ENCODE measurements at places on chromosomes 16 and 17.

DNA sequence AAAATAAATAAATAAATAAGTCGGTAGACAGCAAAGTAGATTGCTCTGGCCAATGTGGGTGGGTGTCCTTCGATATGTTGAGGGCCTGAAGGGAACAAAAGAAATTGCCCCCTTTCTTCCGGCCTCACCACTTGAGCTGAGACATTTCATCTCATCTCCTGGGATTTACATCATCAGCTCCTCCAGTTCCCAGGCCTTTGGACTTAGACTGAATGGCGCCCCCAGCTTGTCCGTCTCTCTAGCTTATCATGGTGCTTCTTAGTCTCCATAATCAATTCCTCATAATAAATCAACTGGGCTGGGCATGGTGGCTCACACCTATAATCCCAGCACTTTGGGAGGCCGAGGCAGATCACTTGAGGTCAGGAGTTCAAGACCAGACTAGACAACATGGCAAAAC lies 13.8 kb upstream of the HAP1 start:
- no peak for DNase-seq

DNA sequence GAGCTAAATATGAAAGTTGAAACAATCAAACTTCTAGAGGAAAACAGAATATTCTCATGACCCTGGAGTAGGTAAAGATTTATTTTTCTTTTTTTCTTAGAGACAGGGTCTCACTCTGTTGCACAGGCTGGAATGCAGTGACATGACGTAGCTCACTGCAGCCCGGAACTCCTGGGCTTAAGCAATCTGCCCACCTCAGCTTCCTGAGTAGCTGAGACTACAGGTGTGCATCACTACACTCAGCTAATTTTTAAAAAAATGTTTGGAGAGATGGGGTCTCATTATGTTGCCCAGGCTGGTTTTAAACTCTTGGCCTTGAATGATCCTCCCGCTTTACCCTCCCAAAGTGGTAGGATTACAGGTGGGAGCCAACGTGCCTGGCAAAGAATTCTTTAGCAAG lies 15.5 kb downstream of the IKZF3 start:
- no peak for DNase-seq

DNA sequence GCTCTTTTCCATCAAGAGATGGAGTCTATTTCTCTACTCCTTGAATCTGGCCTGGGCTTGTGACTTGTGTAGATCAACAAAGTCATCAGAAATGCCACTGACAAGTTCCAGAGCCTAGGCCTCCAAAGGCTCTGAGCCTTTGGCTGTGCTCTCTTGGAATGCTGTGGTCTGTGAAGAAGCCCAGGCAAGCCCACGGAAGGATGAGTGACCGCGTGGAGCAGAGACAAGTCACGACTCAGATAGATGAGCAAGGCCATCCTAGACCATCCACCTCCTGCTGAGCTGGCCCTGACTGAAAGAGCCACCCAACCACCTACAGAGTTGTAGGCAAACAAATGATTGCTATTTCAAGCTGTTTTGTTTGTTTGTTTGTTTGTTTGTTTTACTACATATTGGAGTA lies 11.6 kb upstream of the ICAM2 start:
- DNase-seq, result no peak

DNA sequence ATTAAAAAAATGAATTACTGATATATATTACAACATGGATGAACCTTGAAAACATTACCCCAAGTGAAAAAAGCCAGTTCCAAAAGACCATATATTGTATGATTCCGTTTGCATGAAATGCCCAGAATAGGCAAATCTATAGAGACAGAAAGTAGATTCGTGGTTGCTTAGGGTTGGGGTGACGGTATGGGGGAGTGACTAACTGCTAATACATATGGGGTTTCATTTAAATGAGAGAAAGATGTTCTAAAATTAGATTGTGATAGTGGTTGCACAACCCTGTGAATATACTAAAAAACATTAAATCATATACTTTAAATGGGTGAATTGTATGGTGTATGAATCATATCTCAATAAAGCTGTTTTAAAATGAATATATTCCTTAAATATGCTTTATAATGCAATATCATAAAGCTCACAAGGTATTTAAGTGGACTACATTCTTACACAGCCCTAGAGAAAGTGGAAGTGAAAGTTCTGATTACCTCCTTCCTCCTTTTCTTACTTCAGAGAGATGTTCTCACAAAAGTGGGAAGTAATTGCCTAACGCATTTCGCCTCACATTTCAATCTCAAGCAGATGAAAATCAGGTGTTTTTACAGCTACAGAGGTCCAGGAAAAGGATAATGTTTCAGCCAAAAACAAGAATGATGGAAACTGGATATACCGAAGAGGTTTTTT lies 142.7 kb upstream of the GNAO1 start:
- DNase-seq, result no peak

DNA sequence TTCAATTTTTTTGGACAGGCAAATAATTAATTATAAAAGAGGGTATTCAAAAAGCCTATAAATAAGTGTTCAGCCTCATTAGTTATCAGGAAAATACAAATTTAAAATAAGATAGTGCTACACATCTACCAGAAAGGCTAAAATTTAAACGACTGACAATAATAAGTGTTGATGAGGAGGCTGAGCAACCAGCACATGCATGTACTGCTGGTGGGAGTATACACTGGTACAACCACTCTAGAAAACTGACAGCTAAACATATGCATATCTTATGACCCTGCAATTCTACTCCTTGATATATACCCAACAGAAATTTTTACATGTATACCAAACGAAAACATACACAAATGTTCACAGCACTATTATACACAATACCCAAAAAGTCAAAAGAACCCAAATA lies 27.1 kb downstream of the XPO6 start:
- DNase-seq, result no peak

GRCh38 chr17:59859444-59860025 lies 33.2 kb downstream of the TUBD1 start:
- no peak for DNase-seq

DNA sequence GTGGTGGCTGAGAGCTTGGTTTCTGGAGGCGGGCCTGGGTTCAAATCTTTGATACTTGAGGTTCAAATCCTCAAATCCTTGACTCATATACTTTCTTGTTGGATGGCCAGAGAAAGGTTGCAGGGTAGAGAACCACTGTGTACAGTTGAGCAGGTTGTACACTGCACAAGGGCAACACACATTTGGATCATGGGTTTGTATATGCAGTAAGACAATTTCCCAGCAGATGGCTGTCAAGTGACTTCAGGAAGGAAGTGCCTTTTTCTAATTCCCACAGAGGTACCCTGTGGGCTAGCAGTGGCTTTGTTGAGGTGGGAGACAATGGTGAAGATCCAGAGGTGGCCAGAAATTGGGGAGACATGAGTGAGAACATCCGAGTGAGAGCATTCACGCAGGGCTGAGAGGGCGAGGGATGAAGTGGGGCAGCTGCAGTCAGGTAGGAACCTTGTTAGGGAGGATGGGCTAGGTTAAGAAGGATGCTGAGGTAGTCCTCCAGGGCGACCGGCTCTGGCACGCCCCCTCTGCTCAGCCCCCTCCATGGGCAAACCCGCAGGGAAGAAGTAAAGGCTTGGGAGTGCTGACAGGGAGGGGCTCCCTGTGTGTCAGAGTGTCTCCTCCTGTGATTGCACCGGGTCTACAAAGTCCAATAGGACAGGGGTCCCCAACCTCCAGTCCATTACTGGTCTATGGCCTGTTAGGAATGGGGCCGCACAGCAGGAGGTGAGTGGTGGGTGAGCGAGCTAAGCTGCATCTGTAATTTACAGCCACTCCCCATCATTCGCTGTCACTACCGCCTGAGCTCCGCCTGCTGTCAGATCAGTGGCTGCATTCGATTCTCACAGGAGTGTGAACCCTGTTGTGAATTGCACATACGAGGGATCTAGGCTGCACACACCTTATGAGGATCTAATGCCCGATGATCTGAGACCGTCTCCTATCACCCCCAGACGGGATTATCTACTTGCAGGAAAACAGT lies 2.7 kb downstream of the C16orf89 start:
- no peak for DNase-seq

GRCh38 chr17:72506773-72507172 lies 386.0 kb downstream of the SOX9 start:
- no peak for DNase-seq

DNA sequence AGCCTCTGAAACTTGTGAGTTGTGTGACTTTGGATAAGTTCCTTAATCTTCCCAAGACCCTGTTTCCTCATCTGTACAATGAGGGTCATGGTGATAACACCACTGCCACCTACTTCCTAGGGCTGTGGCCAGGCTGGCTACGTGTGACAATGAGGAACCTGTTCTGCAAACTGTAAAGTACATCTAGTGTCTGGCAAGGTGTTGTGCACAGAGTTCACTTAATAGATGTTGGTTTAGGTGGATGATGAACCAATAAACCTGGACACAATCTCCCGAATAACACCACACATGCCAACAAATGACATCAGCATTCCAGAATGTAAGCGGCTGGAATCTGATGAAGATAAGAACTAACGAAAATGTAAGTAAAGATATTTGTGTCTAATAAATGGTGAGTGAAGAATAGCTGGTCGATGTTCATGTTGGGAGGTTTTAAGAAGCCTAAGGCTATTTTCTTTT lies 82.3 kb downstream of the MARCHF10 start:
- no peak for DNase-seq

GRCh38 chr16:87326151-87326571 lies 9.0 kb upstream of the C16orf95 start:
- DNase-seq, result no peak

DNA sequence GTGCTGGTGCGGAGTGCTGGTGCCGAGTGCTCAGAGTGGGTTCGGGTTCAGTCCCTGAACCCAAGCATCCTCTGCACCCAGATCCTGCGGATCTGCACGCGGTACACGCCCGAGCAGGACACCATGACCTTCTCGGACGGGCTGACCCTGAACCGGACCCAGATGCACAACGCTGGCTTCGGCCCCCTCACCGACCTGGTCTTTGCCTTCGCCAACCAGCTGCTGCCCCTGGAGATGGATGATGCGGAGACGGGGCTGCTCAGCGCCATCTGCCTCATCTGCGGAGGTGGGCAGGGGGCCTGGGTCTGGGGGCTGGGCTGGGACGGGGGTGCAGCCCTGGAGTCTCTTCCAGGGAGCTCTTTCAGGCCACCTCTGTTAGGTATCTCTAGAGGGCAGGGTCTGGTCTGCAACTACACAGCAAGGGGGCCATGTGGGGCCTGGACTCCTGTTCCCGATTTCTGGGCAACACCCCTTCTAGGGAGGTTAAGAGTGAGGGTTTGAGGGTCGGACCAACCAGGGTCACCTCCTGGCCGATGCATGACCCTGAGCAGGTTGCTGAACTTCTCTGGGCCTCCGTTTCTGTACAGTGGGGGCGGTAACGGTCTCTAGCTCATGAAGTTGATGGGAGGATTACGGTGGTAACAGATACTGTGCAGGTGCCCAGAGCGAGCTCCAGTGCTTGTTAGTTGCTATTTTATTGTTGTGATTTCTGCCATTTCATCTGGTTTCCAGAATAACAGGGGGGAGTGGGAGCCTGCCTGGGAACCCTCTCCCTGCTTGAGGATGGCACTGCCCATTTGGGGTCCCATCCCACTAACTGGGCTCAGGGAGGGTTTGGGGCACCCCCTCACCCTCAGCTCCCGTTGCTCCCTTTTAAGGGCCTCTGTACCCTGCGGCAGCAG lies 10.1 kb downstream of the GJD3 start:
- DNase-seq, result no peak

DNA sequence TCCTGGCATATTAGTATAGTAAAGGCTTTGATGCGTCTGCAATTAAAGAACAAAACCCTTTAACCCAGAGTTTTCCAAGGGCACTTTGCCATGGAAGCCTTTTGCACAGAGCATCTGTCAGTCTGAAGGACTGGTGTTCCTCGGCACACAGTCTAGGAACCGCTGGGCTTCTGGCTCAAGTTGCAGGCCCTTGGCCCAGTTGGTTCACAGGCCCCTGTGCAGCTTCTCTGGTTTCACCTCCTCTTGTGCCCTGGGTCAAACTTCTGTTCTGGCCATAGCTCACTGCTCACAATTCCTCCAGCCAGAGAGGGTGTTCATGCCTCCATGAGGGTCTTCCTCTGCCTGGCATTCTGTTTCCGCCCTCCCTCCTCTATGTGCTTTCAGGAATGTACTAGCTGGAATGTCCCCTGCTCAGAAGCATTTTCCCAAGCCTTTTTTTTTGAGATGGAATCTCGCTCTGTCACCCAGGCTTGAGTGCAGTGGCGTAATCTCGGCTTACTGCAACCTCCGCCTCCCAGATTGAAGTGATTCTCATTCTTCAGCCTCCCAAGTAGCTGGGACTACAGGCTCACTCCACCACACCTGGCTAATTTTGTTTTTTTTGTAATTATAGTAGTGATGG lies 34.5 kb upstream of the TEX2 start:
- DNase-seq, result no peak

GRCh38 chr16:11681976-11682654 lies 13.9 kb downstream of the SNN start:
- peak; percentile 29 for DNase-seq

GRCh38 chr17:79730769-79731483 lies at the start of gene ENPP7:
Gene ENPP7, plus strand, starts transcription at chr17:79730943. Its CDS starts 197 bp downstream, at chr17:79731140.
- DNase-seq, result no peak

DNA sequence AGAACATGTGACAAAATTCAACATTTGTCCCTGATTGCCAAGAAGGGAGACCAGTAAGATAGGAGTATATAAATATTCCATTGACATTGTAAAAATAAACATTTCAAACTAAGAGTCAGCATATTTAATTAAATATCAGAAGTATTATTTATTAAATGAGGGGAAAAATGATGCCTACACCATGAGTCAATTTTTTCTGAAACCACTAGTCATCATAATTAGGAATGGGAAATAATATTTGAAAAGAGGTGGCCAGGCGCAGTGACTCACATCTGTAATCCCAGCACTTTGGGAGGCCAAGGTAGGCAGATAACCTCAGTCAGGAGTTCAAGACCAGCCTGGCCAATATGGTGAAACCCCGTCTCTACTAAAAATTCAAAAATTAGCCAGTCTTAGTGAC lies 2.1 kb downstream of the CMTM1 start:
- DNase-seq, result no peak

DNA sequence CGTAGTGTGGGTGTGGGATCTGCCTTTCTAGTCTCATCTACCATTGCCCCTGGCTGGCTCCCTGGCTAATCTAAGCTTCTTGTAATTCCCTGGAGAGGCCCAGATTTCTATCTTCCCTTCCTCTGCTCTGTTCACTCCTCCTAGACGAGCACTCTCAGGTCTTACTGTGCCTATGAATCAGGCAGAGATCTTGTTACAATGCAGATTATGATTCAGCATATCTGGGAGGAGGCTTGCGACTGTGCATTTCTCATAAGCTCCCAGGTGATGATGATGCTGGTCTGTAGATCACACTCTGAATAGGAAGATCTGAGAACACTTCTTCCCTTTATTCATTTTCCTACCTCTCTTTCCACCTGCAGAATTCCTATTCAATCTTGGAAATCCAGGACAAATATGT lies 200.1 kb downstream of the CBLN1 start:
- DNase-seq, result no peak

- DNase-seq, result no peak
Measured at GRCh38 chr17:10297691-10298090, 75.1 kb downstream of the MYH13 start.

- DNase-seq, result no peak
Measured at GRCh38 chr16:66354034-66354909, 12.2 kb upstream of the CDH5 start.

- DNase-seq, result no peak
Measured at GRCh38 chr16:67853670-67854069, 6.2 kb upstream of the CENPT start.
